ENCODE measurements at places on chromosomes 12 and 14.

GRCh38 chr14:60232185-60232584 lies 16.8 kb upstream of the PPM1A start:
- DNase-seq, result no peak

- DNase-seq, result no peak
Observed at GRCh38 chr14:50797250-50798047, 33.5 kb downstream of the NIN start.

- DNase-seq, result no peak
Observed at GRCh38 chr12:46082490-46083200, 92.3 kb upstream of the SCAF11 start.

DNA sequence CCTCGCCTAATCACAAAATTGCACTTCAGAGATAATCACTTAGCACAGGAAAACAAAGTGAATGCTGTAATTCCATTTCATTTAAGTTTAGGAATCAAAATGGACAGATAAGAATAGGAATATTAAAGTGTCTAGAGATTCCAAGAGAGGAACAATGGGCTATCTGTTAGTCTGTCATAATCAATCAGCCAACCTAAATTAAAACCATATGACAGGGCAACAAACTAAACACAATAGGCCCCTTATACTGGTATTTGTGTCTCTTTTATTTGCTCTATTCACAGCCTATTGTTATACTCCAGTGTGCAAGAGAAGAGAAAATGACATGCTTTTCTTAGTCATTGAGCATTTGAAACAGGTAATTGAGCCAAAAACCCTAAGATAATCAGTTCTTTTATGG lies 259.4 kb downstream of the PRKD1 start:
- DNase-seq, result no peak

DNA sequence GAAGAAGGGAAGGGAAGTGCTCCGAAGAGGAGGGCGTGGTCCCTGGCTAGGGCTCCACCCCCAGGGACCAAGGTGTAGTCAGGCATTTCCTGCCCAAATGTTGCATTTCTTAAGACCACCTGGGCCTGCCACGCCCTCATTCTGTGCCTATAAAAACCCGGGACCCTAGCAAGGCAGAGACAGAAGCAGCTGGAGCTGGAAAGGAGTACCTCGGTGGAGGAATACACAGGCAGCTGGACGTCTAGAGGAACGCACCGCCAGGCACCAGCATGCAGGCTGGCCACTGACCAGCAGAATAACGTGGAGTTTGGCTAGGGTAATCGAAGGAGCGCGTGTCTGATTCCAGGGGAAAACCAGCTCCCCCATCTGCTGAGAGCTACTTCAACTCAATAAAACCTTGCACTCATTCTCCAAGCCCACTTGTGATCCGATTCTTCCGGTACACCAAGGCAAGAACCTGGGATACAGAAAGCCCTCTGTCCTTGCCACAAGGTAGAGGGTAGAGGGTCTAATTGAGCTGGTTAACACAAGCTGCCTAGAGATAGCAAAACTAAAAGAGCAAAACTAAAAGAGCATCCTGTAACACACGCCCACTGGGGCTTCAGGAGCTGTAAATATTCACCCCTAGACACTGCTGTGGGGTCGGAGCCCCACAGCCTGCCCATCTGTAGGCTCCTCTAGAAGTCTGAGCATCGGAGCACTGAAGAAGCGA lies 21.0 kb downstream of the CFL2 start:
- no peak for DNase-seq

- DNase-seq, result peak; percentile 81
Observed at GRCh38 chr14:34629657-34630529, at the start of gene SNX6. SNX6 (minus strand) TSS chr14:34630148; CDS start chr14:34630116, 32 bp downstream.

GRCh38 chr12:56300644-56301464 lies 724 bp upstream of the CS start:
- no peak for DNase-seq

GRCh38 chr14:96051231-96051630 lies 12.1 kb downstream of the C14orf132 start:
- no peak for DNase-seq

DNA sequence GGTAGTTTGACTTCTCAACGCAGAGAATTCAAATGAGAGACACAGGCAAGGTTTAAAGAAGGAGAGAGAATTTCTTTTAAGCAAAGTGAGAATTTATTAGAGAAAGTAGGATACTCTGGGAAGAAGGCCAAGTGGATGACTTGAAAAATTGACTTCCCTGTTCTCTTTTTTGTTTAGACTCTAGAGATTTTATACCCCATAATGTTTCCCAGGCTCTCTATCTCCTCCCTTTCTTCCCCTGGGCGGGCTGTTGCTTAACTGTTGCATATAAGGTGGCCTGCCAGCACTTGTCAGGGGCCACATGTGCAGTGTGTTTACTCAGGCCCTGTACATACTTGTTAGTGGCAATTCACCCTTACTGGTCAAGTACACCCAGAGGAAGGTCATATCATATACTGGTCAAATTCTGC lies 403.7 kb downstream of the SLC6A15 start:
- no peak for DNase-seq

DNA sequence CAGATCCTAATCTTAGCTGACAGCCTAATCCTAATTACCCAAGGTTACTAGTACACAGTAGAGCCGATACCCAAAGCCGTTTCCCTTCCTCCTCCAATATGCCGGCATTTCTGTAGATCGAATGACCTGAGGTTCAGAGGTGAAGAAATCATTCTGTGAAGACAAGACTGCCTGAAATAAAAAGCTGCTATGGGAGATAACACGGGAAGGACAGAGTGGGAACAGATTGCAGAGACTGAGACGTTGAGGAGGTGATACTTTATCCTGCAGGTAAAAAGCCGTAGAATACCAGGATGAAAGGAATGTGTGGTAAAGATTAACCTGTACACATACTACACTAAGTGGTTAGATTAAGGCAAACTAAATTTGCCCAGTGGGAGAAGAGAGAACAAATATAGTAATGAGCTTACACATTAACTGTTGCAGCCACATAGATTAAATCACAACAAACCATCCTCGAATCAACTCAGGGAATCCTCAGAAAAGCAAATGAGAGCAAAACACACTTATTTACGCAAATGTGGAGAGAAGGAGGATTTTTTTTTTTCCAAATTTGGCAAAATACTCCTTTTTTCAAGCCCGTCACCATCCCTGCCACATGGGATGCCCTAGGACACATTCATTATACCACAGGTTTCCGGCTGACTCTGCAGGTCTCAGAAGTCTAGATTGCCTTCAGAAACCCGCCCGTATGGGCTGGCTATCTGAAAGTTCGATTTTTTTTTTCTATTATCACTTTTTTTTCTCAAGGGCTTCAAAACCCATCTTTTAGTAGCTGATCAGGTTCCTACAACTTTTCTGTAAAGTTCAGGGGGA lies 188.0 kb downstream of the TTC8 start:
- DNase-seq, result no peak

Measured in fibroblast of skin of right biceps (primary cell).